ENCODE measurements at places on chromosomes 6 and 20.

DNA sequence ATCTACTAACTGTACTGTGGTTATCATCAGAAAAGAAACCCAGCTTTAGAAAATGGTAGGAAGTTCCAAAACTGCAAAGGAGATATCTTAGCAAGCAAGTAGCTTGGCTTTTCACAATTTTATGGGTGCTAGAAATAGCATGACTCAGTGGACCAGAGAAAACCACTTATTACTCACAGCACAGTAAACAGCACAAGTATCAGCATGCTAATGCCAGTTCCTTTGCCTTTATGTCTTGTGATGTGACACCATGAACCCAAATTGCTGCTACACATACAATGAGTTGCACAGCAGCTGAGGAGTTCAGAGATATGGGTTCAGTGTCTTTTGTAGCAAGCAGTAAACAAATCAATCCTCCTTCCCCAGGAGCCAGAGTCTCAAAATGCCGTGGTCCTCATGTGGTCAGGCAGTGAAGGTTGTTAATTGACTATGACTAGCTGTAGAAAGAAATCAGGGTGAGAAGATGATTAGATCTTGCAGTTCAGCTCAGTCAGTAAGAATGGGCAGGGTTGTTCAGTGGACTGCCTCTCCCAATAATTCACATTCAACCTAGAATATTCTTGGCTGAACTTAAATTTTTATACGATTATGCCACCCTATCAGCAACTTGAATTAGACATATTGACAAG is 73.3 kb downstream of the OPRM1 start:
- DNase-seq: no peak

DNA sequence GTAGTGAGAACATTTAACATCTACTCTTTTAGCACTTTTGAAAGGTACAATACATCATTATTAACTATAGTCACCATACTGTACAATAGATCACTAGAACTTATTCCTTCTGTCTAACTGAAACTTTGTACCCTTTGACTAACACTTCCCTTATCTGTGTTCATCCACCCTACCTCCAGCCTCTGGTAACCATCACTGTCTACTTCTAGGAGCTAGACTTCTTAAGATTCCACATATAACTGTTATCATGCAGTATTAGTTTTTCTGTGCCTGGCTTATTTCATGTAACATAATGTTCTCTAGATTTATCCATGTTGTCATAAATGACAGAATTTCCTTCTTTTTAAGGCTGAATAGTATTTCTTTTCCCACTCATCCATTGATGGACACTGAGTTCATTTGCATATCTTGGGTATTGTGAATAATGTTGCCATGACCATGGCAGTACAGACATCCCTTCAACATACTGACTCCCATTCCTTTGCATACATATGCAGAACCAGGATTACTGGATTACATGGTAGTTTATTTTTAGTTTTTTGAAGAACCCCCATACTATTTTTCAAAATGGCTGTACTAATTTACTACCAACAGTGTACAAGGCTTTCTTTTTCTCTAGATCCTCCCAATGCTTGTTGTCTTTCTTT is 135.7 kb downstream of the MOXD1 start:
- no peak for DNase-seq

- DNase-seq: no peak
These were observed 109.4 kb upstream of the AKAP12 start for GRCh38 chr6:151130329-151130728.

DNA sequence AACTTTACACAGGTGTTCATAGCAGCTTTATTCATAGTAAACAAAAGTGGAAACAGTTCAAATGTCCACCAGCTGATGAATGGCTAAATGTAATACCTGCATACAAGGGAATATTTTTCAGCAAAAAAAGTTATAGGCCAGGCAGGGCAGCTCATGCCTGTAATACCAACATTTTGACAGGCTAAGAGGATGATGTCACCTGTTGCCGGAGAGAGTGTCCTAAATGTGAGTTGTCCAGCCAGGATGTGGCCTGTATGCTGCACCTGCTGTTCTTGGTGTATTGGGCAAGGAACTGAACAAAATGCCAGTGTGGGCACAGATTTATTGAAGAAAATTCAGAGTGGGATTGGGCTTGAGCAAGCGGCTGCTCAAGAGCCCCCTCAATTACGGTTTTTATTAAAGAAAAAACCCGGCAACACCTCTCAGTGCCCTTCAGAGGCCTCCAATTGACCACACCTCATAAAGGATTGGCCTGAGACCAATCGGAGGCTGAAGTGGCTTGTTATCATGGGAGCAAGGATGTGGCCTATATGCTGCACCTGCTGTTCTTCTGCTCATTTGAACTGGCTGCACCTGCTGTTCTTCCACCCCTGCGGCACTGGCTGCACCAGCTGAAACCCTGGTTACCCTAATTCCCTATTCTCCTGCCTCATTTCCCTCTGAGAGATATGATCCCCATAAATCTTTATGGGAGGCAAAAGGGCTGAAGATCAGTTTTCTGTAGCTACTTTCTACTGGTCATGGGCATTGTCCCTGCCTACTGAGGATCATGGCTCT is 164.3 kb upstream of the PROKR2 start:
- no peak for DNase-seq

DNA sequence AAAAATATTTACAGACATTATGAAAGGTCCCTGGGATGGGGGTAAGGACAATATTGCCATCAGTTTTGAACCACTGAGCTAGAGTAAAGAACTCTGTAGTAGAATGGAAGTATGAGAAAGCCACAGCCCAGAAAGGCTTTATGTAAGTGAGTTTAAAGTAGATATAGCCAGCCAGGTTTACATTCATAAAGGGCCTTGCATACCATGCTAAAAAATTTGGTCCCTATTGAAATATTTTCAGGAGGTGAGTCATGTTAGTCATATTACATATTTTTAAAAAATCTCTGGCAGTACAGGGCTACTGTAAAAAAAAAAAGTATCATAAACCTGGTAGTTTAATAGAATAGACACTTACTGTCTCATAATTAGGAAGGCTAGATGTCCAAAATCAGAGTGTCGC is 3.5 kb downstream of the ZKSCAN8 start:
- no peak for DNase-seq

DNA sequence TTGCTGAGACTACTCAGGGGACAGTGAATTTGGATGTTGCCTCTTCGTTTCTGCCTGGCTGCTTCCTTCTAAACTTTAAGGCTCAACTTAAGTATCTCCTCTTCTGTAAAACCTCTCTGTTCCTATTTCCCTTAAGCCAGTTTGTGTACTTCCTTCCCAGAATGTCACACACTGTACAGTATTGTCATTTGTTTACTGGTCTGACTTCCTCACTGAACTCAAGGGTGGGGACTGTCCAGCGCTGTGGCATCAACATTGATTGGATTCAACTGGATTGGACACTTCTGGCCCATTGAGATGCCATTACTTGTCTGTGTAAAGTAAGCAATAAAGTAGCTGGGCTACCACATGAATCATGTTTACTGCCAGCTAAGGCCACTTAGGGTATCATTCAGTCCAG is 69.7 kb downstream of the ANKS1A start:
- DNase-seq: no peak
